ENCODE measurements at places on chromosomes 1 and 21.
A peak's percentile ranks its signal among the peaks of the same experiment; 100 is the strongest.

GRCh38 chr1:90591355-90591969, 125.6 kb downstream of the BARHL2 start:
- no peak for DNase-seq

DNA sequence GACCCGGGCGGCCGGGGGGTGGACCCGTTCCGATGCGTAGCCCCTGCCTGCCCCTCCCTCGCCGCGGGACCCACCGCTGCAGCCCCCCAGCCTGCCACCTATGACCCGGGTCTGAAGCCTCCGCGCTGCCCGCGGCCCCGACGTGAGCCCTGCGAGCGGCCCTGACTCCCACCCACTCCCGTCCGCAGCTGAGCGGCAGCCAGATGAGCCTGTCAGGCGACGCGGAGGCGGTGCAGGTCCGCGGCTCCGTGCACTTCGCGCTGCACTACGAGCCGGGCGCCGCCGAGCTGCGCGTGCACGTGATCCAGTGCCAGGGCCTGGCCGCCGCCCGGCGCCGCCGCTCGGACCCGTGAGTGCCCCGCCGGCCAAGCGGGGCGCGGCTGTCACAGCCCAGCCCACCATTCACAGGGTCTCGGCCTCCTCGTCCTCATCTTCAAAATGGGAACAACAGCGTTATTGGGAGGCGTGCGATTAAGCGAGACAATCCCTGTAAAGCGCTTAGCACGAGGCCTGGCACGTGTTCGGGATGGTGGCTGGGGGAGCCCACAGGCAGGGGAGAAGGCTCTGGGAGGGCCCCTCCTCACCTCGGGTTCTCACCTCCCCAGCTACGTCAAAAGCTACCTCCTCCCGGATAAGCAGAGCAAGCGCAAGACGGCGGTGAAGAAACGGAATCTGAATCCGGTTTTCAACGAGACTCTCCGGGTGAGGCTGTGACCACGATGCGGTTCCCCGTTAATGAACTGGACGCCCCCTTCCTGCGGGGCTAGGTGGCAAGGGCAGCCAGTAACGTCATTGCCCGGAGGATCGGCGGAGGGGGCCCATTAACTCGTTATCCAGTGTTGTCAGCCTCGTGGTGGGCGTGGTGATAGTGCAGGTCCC, 8.2 kb downstream of the SYTL1 start:
- no peak for DNase-seq

GRCh38 chr1:109198043-109198695, 15.5 kb upstream of the SARS1 start:
- no peak for DNase-seq

DNA sequence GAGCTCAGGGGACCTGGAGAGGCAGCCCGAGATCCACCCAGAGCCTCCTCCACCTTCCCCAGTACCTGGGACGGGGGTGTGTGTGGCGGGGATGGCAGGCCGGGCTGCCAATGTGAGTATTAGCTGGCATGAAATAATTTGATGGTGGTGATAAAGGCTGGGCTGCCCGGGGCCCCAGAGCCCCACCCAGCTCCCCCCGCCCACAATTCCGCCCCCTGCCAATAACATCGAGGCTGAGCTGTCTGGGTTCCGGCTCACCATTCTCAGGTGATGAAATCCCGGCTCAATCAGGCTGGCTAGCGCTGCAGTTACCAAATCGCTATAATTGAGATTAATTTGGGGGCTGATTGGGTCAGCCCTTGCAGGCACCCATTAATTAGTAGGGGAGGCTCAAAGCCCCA, 103.8 kb upstream of the CASZ1 start:
- no peak for DNase-seq

- no peak for DNase-seq
Observed at GRCh38 chr1:80917225-80917624, 883.5 kb upstream of the ADGRL2 start.

- DNase-seq = no peak
Observed at GRCh38 chr21:44628707-44629391, 2.0 kb downstream of the KRTAP10-9 start.

DNA sequence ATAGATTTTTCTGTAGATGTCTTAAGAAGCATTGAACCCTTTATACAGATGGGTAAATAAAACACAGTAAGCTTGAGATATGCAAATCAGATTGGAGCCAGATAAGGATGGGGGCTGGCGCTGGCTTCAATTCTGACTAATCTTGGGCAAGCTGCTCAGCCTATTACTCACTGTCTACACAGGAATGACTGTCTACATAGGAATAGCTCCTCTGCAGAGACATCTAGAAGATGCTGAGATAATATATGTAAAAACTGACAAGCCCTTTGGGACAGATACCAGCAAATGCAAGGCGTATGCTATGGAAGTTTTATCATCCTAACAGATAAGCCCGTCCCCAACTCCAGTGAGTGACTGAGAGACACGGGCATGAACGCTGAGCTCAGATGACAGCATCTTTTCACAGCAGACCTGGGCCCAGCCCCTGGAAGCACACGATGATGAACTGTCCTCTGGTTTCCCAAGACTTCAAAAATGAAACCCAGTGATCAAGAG, 1.7 kb downstream of the CLDN14 start:
- peak; percentile 79 for DNase-seq

- no peak for DNase-seq
Observed at GRCh38 chr21:25243808-25244207, 363.5 kb downstream of the MRPL39 start.

DNA sequence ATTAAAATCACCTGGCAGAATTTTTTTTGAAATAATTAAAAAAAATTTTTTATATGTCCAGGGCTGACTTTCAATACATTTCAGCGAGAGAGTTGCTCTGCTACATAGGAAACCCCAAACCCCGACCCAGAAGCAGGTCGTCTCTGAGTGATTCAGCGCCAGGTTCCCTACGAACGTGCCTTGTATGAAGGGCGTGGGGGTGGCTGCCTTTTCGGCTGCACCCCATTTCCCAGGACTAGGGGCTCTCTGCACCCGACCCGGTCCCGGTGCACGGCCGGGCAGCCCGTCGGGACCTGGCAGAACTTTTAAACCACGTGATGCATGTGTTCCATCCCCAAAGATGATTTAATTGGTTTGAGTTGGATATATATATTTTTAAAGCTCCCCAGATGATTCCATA, 15.8 kb upstream of the SCYL3 start:
- DNase-seq = no peak

- DNase-seq = no peak
Observed at GRCh38 chr1:178645157-178645807, 79.8 kb upstream of the RALGPS2 start.

GRCh38 chr1:10490286-10490970, 15.7 kb downstream of the PEX14 start:
- DNase-seq = no peak

GRCh38 chr1:205998457-205999241, 4.5 kb downstream of the RAB7B start:
- DNase-seq = no peak

DNA sequence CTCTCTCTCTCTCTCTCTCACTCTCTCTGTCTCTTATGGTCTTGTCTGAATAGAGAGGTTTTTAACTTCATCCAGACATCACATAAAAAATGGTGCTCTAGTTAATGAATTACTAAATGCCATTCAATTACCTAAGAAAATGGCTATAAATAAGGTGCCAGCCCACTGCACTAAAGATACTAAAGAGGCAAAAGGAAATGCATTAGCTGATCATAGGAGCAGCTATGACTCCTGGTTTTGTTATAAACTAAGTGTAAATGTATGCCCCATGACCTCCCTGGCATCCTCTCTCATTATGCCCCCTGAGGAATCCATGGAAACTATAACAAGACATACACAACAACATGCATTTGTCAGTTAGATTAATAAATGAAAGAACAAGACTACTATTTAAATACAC, 57.5 kb upstream of the PDC start:
- DNase-seq = no peak

DNA sequence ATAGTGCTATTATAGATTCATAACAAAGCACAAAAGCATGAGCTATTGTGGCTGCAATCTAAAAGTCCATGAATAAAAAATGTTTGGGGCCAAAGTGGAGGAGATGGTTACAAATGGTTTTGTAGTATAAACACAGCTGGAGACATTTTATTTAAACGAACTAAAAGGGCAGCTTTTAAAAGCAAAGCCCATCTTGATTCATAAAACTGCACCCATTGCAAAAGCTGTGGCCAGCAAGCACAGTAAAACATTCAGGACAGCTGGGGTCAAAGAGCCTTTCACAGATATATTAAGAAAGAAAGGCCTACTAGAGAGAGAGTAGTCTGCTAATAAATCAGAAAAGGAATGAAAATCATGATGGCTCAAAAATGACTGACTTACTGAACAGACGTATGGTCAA, 520.8 kb downstream of the NUF2 start:
- no peak for DNase-seq

GRCh38 chr1:188425687-188426086, 1596.9 kb downstream of the PLA2G4A start:
- no peak for DNase-seq

GRCh38 chr1:154575951-154576566, 8.5 kb downstream of the CHRNB2 start:
- no peak for DNase-seq

- DNase-seq = no peak
Observed at GRCh38 chr1:8465013-8465412, 147.1 kb downstream of the SLC45A1 start.

GRCh38 chr1:167726008-167726407, 4.2 kb downstream of the MPZL1 start:
- DNase-seq = no peak

- DNase-seq = no peak
Observed at GRCh38 chr1:100347009-100347966, 5.0 kb upstream of the CDC14A start.

- peak; percentile 52 for DNase-seq
Observed at GRCh38 chr1:197924516-197925123, 7.4 kb downstream of the LHX9 start.

- no peak for DNase-seq
Observed at GRCh38 chr21:27366646-27367235, 399.9 kb upstream of the ADAMTS5 start.

DNA sequence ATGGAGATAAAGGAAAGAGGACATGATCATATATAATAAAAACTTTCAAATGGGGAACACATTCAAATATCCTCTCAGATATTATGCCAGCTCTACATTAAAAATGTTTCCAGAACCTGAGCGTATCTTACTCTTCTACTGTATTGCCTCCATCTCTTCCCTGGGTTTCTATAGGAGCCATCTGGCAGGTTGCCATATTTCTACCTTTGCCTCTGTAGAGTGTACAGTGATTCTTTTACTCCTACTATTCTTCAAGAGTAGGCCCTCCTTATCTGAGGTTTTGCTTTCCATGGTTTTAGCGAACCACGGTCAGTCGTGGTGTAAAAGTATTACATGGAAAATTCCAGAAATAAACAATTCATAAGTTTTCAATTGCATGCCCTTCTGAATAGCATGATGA, 259.5 kb downstream of the GRIK1 start:
- no peak for DNase-seq

GRCh38 chr1:190439447-190439846, 38.2 kb downstream of the BRINP3 start:
- no peak for DNase-seq

GRCh38 chr1:2335721-2336455, 55.5 kb downstream of the MORN1 start:
- no peak for DNase-seq

DNA sequence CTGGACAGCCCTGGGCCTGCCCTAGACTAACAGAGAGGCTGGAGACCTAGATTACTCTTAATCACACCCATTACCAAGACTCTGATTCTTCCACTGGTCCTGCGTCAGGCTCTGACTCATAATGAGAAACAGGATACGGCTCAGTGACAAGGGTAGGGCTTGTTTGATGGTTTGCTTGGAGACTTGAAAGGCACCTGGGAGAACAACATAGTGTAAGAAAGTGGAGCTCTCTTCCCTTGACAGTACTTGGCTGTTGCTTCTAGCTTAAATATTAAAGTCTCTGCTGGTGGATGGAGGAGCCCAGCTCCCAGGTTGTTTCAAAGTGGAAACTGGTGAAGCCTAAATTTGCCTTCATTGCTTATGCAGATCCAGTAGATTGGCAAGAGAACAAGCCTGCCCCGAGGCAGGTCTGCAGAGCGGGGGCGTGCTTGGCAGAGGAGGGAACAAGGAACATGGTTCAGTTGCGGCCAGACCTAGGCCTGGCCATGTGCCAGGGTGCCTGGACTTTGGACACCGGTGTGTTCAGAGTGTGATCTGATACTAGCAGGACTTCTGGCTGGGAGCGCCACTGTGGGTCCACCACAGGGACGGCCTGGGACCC, 480.6 kb downstream of the CAMTA1 start:
- DNase-seq = peak; percentile 22

GRCh38 chr21:42845296-42845965, 33.9 kb downstream of the WDR4 start:
- DNase-seq = no peak

DNA sequence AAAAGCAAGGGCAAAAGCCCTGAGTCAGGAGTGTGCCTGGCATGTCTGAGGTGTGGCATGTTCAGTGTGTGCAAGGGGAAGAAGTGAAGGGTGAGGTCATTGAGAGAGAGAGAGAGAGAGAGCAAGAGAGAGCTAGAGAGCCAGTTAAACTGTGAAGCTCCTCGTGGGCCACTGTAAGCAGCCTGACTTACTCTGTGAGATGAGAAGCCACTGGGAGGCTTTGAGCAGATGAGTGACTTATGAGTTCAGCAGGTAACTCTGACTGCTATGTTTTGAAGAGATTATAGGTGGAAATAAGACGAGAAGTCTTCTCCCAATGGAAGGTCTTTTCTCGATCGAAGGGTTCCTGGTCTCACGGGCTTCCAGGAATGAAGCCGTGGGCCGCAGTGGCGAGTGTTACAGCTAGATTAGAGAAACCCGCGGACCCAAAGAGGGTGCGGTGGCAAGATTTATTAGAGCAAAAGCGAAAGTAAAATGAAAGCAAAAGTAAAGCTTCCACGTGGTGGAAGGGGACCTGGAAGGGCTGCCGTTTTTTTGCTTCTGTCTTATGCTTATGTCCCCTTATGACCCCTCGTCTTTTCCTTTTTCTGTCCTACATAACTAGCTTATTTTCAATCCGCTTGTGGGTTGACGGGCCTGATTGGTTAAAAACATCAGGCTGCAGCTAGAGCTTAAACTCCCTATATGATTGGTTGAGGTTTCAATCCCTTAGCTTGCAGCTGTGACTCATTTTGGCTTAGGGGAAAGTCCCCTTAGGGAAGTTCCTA, 323.1 kb upstream of the FAM78B start:
- DNase-seq = peak; percentile 88

- no peak for DNase-seq
Observed at GRCh38 chr1:30734106-30734505, 10.7 kb upstream of the MATN1 start.

DNA sequence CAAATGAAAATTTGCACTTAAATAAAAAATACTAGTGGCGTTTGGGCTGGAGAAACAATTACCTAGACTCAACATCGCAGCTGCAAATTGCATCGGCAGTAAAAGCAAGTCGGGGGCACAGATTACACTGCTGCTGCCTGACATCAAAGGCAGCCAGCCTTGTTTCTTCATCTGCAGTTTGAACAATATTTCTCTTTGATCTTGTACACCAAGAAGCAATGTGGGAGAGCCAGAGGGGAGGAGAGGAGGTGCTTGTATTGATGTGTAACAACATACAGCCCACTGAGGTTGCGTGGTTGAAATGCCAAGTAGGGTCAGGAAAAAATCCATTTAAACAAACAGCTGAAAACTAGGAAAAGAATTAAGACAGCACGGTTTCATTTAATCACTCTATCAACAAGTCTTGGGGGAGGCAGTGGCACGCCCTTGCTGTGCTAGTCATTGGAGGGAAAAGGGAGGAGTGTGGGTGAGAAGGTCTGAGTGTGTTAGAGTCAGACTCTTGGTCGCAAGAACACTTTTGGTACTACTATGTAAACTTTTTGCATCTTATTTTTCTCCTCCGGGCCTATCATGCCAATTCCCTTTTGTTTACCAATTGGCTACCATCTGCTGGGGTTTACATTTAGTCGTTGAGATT, 456.5 kb downstream of the OMA1 start:
- no peak for DNase-seq

GRCh38 chr1:199132006-199132405, 493.2 kb downstream of the PTPRC start:
- no peak for DNase-seq
